ENCODE measurements at places on chromosomes 5 and 9.

- no peak for DNase-seq
Observed at GRCh38 chr9:95090023-95090791, 227.3 kb downstream of the FANCC start.

DNA sequence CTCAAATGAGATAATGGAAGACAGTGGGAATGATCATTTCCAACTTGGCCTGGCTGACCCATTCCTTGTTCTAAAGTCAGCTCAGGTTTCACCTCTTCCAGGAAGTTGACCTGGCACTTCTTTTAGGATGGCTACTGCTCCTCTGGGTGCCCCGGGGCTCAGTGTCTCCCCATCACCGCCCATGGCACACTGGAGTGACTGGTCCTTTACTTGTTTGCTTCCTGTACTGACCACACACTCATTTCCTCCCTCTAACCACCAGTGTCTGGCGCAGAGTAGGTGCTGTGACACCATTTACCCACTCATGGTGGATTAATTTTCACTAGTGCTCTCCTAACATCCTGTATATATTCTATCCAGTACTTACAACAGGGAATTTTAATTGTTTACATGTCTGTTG, 183.5 kb downstream of the CDK5RAP2 start:
- no peak for DNase-seq

DNA sequence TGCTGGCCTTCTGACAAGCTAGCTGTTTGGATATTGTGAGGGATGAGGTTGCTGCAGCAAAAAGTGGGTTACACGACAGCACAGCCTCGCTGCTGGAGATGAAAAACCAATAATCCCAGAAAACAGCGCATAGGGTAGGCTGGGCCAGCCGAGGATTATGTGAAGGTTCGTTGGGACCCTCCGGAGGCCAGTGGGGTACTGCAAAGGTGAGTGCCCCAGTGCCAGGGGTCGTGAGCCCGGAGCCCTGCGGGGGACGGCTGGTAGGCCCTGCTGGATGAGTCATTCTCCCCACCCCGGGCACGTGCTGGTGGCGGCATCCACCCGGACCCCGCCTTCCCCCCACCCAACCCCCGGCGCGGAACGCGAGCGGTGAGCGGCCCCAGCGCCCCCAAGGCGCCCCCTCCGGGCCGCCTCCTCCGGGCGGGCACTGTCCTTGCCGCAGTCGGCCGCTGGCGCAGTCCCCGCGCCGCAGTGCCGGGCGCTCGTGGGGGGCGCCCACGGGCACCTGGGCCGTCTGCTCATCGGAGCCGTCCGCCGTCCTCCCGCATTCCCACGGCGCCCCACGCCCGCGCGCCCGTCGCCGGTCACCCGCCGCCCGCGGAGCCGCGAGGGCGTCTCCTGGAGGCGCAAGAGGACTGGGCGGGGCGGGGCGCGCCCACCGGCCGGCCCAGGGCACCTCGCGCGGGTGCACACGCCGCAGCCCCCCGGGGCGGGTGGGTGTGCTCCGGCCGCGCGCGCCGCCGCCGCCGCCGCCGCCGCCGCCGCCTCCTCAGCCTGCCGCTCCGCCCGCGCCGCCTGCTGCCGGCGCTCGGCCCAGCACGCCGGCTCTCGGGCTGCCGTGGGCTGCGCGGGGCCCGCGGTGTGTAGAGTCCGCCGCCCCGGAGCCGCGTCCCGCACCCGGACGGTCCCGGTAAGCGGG, at the start of gene PHF24:
Gene PHF24, plus strand, starts transcription at position 794 of the 919 bp plus-strand sequence. CDS start 13,014 bp downstream, outside the sequence.
- no peak for DNase-seq

DNA sequence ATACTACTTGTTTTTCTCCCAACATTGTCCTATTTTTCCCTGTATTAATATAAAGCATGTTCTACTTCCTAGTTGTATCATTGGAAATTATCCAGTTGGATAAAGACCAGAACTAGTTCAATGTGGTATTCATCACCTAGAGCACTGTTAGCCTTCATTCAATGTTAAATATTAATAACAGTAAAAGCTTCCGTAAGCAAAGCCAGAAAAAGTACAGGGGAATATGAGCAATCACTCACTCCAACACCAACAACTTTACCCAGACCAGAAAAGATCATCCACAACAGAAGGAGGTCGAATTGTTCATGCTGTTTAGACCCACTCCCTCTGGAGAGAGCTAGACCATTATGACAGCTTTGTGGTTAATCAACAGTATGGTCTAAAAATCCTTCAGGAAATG, 728.4 kb downstream of the MAT2B start:
- no peak for DNase-seq

GRCh38 chr5:106189121-106189809, 1481.5 kb downstream of the EFNA5 start:
- DNase-seq, result no peak

DNA sequence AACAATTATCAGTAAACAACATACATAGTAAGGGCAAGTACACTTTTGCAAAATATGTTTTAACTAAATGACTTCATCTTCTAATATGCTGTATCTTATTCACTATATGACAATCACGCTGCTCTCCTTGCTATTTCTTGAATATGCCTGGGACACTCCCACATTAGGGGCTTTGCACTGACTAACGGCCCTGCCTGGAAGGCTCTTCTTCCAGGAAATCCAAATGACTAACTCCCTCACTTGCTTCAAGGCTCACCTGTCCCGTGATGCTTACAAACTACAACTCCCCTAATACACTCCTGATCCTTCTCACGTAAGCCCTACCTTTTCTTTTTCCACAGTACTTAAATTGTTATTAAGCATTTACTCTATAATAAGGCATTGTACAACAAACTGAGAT, 10.6 kb downstream of the ERP44 start:
- no peak for DNase-seq

DNA sequence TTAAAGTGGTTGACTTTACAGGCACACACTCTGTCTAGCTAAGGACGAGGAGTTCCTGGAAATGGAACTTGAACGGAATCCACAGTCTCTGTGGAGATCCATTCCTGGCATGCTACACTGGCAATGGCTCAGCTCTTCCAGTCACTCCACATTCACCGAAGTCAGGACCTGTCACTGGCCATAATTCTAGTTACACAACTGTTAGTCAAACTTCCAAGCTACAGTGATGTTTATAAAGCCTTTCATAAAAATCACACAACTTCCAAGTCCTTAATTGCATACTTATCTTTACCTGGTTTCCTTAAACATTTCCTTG, 15.7 kb downstream of the CDC14B start:
- peak; percentile 77 for DNase-seq

DNA sequence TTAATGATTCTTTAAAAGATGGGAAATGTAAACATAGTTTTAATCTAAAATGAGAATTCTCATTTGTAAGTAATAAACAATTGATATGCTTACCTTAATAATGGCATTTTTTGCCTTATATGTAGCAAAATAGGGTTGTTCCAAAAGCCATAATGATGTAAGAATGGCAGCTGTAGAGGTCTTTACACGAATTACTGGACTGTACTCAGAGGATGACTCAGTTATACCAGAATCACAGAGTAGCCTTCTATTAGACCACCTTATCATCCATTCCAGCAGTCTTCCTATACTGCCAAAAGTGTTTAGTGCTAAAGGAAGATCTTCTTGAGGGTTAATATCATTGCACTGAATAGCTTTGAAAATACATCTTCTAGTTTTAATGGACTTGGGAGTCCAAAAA, 66.5 kb downstream of the CPLANE1 start:
- DNase-seq, result no peak

DNA sequence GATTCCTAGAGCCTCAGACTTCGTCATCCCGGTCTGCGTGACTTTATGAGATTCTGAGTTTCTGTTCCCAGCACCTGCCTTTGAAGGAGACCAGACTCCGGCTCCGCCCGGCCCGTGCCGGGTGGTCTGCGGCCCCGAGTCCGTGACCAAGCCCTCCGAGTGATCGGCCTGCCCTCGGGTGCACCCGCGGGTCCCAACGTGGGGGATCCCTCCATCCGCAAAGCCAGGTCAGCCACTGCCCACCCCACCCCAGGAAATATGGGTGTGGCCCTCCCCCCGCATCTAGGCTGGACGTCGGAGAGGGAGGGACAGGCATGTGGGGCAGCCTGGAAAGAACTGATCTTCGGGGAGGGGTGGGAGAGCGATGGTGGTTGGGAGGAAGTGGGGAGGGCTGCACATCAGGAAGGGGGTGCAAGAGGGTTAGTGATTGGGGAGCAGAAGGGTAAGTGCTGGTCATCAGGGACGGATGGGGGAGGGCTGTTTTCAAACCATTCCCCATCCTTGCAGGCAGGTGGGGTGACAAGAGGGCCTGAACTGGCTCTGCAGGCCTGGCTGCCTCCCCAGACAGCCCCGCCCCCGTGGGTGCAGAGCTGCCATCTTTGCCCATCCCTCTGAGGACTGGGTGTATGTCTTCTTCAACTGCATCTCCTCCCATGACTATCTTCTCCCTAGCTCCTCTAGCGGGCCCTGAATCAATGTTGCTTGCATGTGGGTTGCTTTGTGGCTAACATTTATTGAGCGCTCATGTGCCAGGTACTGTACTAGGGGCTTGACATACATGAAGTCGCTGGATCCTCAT, 747 bp downstream of the LRSAM1 start:
- DNase-seq, result no peak

- DNase-seq, result no peak
Observed at GRCh38 chr5:77182367-77182766, 28.1 kb upstream of the PDE8B start.

DNA sequence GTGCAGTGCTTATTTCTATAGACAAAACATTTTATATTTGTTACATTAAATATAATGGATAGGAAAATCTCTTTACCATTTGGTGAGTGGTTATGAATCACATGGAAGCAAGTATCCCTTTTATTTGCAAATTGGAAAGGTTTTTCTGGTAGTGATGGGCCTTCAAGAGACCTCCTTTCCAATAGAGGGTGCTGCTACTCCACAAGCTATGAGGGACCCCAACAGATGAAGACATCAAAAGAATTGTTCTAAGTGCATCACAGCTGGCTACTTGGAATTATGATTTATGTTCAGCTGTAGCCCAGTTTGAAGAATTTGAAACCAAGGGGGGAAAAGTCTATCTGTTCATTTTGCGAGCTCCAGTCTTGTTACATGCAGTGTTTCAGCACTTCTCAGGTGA, 493.7 kb upstream of the SGCD start:
- no peak for DNase-seq

- DNase-seq, result no peak
Observed at GRCh38 chr5:150641824-150642566, 1.5 kb downstream of the SYNPO start.

GRCh38 chr5:65742565-65743231, 20.7 kb downstream of the NLN start:
- DNase-seq, result no peak

- DNase-seq, result no peak
Observed at GRCh38 chr5:163459462-163459818, 462 bp downstream of the NUDCD2 start.

GRCh38 chr9:110282018-110282738, 25.9 kb upstream of the TXN start:
- DNase-seq, result no peak

- DNase-seq, result peak; percentile 94
Observed at GRCh38 chr9:128117613-128118471, 9.7 kb downstream of the PTGES2 start.

GRCh38 chr5:72248410-72248981, 71.5 kb downstream of the MRPS27 start:
- DNase-seq, result peak; percentile 82

DNA sequence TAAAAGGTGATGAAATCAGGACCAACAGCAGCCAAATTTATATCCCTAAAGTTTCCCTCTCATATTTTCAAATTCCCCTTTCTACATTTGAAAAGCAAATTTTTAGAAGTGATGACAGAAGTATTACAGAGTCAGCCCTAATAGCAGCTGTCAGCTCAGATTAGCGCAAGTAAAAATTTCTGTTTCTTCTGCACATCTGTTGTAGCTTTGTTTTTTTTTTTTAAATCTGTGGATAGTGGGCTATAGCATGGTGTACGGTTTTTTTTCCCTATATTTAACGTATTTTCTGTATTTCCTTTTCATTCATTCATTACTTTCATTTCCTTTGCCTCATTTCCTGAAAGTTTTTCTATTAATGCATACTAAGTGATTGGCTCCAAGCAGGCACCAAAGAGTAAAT, 99.1 kb downstream of the MACIR start:
- DNase-seq, result no peak

- no peak for DNase-seq
Observed at GRCh38 chr9:112699230-112699629, 18.7 kb downstream of the INIP start.

DNA sequence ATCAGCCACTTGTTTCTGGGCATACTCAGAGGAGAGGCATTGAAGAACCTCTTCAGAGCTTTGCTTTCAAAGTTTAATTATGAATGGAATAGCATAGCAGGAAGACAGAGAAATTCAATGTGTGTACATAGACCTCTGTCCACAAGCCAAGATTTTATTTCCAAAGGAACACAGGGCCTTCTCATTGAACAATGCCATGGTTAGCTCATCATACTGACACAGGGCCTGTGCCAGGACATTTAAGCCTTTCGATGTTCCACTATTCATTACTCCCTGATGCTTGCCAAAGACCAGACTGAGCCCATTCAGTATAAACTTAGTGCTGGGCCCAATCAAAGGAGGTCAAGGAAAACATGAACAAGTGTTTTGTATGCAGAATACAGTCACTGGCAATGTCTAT, 280.8 kb downstream of the FBXL17 start:
- DNase-seq, result no peak

- DNase-seq, result no peak
Observed at GRCh38 chr5:155049569-155050383, 36.2 kb downstream of the KIF4B start.

GRCh38 chr9:14351221-14351836, 37.4 kb upstream of the NFIB start:
- no peak for DNase-seq

- DNase-seq, result no peak
Observed at GRCh38 chr5:143262393-143263174, 140.9 kb downstream of the NR3C1 start.

DNA sequence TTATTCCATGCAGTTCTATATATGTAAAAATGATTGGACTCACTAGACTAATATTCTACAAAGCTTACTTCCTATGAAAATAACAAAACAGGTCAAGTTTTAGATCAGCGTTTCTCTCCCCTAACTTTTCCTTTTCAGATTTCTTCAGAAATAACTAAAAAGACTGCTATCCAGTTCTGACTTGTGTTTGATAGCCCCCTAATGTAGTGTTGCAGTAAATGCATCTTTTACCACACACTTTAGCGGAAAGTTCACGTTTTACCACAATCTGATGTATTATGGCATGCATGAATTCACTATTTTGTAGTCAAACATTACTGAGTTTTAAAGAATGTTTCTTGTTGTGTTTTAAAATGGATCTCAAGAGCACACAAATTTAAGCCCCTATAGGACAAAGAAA, 292.7 kb downstream of the RAB3C start:
- DNase-seq, result no peak

- DNase-seq, result no peak
Observed at GRCh38 chr5:172546196-172546595, 91.9 kb upstream of the SH3PXD2B start.

DNA sequence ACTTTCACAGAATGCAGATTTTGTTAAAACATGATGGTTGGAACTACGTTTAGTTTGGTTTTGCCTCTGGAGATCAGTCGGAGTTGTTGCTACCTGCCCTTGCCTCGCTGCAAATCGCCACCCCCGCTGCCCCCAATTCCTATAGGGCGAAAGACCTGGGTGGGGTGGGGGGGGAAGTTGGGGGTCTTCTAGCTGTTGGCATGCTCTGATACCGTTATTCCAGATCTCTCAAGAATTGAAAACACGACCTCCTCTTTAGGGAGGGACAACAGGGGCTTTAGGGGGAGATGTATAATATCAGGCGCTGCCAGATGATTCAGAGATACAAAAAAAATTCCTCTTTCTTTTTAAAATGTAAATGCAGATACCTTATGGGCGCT, 36.4 kb upstream of the NFIB start:
- no peak for DNase-seq

All from ascending aorta (tissue), 2 donors.